SW 1271 (cell line): ENCODE measurements at places on chromosomes 1 and 21.

DNA sequence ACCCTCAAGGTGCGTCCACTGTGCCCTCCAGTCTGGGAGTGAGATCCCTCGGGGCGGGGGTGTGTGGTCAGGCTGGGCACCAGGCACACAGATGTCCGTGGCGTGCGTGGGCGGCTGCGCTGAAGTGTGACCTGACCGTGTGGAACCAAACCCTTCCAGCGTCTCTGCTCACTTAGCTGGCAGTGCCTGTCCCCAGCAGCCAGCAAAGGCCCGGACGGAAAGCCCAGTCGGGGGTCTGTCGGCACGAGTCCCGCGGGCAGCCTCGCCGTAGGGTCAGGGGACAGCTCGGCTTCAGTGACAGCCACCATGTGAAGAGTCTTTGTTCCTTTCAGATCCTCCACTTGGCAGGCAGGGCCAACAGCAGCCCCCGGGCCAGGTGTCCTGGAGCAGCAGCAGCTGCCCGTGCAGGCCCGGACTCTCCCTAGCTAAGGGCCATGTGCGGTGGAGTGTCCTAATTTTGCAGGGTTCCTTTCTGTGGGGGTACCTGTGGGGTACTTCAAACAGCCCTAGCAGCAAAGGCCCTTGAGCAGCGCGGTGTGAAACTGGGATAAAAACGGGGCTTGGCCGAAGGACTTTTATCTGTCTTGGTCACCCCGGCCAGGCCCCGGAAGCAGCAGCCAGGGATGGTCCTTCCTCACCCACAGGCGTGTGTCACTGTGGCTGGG lies 11.6 kb downstream of the TTLL10 start:
- no peak for DNase-seq

GRCh38 chr1:39976732-39977131 lies 21.8 kb downstream of the MFSD2A start:
- DNase-seq, result no peak

- no peak for DNase-seq
Measured at GRCh38 chr1:19344372-19344810, 32.3 kb downstream of the SLC66A1 start.

GRCh38 chr1:225911191-225912130 lies 12.6 kb downstream of the PYCR2 start:
- DNase-seq, result no peak

- DNase-seq, result no peak
Measured at GRCh38 chr1:231072041-231072440, 32.0 kb upstream of the FAM89A start.

- DNase-seq, result no peak
Measured at GRCh38 chr21:37233551-37234146, 33.5 kb downstream of the VPS26C start.

GRCh38 chr1:5423109-5423508 lies 569.1 kb downstream of the NPHP4 start:
- no peak for DNase-seq

DNA sequence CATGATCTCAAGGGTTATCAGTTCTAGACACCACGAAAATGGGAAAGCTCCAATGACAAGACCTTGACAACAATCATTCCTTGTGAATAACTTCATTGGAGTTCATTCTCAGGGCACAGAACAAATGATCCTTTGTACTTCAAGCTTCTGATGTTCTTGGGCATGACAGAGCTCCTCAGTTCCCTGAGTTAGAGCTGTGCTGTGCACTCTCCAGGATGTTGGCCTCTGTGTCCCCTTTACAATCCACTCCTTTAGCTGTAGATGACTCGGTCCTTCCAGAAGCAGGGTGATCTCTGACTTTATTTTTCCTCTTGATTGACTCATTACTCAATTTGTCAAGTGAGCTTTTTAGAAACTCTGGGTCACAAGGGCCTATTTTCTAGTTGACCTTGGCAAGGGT lies 3.9 kb upstream of the FAM78B start:
- DNase-seq, result no peak
